ENCODE measurements at places on chromosomes 1 and 21.

- DNase-seq: no peak
Measured at GRCh38 chr1:159841749-159842148, 15.1 kb downstream of the SLAMF8 start.

GRCh38 chr1:31696242-31696641, 7.6 kb downstream of the COL16A1 start:
- peak; percentile 21 for DNase-seq

- no peak for DNase-seq
Measured at GRCh38 chr1:40853113-40853884, 8.9 kb downstream of the CITED4 start.

GRCh38 chr1:76759950-76760349, 107.3 kb upstream of the ST6GALNAC5 start:
- no peak for DNase-seq

DNA sequence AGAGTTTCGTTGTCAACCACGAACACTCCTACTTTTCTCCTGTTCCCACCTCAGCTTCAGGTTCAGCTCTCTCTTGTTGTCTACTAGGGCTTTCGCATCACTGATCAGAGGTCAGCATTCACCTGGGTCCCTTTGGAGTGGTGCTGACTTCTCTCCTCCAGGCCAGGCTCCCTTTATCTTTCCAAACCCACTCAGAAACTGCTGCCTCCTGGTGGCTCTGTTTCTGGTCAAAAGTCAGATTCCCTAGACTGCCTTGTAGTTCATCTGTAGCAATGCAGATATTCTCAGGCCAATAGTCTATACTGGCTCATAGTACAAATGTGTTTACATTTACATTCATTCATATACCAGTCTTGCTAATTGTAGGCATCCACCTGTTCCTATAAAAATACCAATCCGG, 6.4 kb upstream of the ERI3 start:
- DNase-seq: peak; percentile 36

DNA sequence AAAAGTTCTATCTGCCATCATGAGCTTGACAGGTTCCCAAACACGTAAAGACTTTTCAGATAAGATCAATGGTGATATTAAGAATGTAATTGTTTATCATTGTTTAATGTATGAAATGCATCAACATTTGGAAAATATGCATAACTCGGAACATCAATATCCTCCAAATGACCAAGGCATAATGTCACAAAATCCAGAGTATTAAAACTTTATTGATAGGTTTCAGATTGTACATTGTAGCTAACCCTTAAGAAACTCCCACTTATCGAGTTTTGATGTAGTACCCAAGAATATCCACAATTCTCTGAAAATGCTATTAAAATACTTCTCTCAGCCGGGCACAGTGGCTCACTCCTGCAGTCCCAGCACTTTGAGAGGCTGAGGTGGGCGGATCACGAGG, 12.1 kb upstream of the TNNI1 start:
- no peak for DNase-seq

GRCh38 chr1:167148421-167148820, 54.5 kb downstream of the STYXL2 start:
- DNase-seq: peak; percentile 50

All from iPS-NIHi11 (cell line).